ENCODE measurements at places on chromosomes 12 and 14.

DNA sequence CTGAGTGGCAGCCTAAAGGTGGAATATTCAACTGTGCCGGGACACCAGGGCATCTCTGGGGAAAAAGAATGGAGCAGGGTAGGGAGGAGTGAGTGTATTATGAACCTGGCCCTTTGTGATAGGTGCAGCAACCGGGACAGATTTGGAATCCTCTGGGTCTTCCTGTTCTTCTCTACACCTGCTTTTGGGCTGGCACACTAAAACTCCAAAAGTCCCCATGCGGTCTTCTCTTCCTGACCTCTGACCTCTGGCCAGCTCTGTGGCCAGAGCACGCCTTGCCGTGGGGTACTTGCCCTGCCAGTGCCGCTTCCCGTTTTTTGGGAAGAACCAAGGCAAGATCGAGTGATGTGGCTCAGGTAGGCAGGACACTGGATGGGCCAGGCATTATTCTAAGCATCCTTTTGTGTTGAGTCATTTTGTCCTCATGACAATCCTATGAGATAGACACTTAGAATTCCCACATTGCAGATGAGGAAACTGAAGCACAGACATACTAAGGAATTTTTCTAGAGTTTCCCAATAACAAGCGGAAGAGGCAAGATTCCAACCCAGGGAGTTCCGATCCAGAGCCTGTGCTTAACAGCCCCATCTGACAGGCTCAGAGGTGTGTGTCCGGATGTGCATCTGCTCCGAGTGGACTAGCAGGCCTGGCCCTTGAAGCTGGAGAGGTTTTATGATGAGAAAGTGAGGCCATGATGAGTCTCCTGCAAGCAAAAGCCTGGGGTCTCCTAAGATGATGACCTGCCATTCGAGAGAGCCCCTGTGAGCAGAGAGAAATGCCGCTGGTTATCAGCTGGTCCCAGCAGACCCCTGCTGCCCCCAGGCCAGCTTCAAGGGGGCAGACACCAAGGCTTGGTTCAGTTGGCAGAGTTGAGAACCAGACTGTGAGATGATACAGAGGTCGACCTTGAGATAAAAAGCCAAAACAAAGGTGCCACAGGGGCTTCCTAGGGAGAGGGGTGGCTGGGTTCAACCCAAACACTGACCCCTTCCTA lies 67.9 kb upstream of the ESRRB start:
- DNase-seq = no peak

GRCh38 chr14:104593241-104593701 lies 11.3 kb downstream of the TMEM179 start:
- no peak for DNase-seq

DNA sequence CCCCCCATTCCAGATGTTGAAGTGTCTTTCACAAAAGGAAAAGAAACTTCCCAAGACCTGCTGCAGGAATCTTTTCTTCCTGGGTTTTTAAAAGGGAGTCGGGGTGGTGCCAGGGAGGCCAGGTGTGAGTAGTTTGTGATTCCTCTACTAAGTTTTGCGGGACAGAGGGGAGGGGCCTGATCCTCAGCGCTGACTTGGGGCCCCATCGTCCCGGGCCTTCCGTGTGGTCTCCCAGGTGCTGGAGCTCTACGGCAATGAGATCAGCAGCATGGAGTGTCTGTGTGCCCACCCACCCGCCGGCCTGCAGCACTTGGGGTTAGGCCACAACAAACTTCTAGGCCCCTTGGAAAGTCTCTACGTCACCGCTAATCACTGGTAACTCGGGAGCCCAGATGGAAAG lies 4.5 kb downstream of the LRRC43 start:
- no peak for DNase-seq

GRCh38 chr12:13258197-13258596 lies 61.7 kb downstream of the EMP1 start:
- no peak for DNase-seq

DNA sequence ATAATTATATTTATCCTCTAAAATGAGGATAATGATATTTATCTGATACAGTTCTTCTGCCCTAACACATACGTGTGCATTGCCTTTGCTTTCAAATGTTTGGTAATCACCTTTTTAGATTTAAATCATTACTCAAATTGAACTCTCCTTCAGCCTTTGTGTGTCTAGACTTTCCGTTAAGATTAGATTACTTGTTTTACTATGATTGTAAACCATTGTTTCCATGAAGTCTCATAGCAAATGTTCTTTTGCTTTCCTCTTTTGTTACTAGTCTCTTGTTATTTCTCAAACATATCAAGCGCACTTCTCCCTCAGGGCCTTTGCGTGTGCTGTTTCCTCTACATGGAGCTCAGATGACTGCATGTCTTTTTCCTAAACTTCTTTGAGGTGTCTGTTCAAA lies 63.7 kb downstream of the ETV6 start:
- DNase-seq = no peak

DNA sequence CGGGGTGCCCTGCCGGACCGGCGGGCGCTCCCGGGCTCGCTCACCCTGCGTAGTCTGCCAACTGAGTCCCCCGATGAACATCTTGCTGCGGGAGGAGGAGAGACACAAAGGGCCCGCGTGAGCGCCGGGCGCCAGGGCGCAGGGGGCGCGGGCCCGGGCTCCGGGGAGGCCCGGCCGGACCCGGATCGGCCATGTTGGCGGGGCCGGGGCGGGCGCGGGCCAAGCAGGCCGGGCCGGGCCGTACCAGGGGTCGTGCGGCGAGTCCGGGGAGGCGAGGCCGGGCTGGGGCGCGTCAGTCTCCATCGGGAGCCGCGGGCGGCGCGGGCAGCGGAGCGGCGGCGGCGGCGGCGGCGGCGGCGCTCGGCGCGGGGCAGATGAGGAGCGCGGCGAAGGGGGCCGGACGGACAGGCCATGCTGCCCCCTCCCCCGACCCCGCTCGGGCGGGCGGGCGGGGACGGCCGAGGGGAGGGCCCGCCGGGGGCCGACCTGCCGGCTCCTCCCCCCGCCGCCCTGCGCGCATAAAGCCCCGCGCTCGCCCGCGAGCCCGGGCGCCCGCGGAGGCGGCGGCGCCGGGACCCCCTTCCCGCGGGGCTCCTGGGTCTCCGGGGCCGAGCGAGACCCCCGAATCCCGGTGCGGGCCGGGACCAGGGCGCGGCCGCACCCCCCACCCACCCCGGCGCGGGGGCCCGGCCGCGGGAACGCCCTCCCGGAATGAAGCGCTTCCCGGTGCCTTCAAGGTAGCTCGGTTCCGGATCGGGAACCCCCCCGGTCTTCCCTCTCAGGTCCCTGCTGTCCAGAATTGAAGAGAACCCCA lies at the start of gene MSI1:
TSS of gene MSI1 (minus strand) at position 376 of the 814 bp plus-strand sequence. CDS start at position 303, 73 bp downstream.
- DNase-seq = no peak

- DNase-seq = no peak
Observed at GRCh38 chr14:75452324-75452723, 24.5 kb downstream of the JDP2 start.

DNA sequence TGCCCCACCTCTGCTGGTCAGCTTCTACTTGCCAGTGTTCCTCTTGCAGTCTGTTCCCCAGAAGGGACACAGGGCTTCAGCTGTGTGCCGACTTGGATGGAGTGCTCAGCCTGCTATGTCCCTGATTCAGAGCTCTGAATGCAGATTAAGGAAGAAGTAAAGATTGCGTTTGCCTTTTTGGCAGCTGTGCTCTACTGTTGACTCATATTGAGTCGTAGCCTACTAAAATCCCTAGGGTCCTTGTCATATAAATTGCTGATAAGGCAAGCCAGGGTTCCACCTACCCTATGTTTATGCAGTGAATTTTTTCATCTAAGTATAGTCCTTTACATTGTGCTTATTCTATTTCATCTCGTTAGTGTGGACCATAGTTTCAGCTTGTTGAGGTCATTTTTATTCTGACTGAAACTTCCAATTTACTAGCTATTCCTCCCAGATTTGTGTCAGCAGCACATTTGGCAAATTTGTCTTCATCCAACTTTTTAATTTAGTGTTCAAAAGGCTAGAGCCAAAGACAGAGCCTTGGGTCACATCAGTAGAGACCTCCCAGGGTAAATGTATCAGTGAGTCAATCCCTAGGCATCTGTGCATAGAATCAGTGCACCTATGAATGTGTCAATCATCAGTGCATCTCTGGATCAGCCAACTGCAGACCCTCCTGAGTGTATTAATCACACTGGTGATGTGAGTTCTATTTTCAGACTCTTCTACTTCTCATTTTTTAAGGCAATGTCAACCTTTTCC lies 31.9 kb downstream of the CACNA1C start:
- no peak for DNase-seq

GRCh38 chr12:96120359-96121100 lies 73.6 kb upstream of the ELK3 start:
- no peak for DNase-seq

GRCh38 chr12:68138480-68138879 lies 21.1 kb downstream of the IFNG start:
- no peak for DNase-seq

DNA sequence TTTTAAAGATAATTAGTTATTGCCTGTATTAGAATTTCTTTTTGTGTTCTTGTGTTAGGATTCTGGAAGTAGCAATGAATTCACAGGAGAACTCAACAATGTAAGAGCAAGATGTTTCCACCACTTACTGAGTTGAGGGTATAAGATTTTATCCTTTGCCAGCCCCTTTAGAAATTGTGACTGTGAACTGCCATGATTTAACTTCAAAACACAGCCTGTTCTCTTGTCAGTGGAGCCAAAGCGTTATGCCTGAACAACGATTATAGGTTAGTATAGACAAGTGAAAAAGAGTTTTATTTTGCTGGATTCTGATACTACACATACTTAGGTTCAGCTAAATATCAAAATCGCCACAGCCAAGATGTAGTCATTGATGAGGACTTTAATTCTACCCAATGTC lies 101.6 kb downstream of the CRADD start:
- DNase-seq = no peak

- no peak for DNase-seq
Observed at GRCh38 chr14:78417532-78417931, 247.4 kb downstream of the NRXN3 start.

- no peak for DNase-seq
Observed at GRCh38 chr12:5809586-5809985, 135.5 kb downstream of the ANO2 start.

- DNase-seq = no peak
Observed at GRCh38 chr14:105881021-105881930, 354.9 kb downstream of the TMEM121 start.

DNA sequence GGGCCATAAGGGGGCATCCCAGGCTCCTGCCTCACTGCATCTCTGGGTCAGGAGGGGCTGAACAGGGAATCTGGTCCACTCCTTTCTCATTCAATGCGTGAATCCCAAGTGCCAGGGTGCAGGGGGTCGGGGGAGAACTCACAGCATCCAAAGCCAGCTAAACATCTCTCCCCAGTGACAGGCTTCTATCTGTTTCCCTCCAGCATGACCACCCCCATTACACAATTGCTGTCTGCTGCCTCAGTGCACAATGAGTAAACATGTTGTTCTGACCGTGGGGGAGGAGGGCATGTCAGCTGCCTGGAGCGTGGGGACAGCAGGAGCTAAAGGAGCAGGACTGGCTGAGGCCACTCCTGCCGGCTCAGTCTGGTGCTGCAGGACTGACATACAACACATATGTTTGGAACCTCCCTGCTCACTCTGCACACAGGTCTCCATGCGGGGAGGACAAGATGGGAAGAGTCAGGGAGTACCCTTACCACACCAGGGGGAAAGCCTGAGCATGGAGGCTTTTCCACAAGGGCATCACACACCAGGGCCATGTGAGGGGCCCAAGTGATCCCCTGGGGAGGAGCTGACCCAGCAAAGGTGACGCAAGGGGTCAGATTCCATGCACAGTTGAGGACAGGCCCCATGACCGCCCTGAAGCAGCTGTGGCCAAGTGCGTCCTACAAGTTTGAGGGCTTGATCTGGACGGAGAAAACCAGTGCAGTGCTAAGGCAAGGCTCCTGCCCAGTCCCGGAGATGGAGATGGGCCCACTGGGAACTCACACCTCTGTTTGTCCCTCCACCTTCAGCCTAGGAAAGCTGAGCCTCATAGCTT lies 1.4 kb downstream of the TNS2 start:
- DNase-seq = no peak
